Thyroid gland (tissue), 4 donors: ENCODE measurements at places on chromosomes 5 and 9. TPM values are rescaled to one million over a fixed set of nuclear protein-coding genes. Genes with fewer than 3 reads are reported as not detected.

DNA sequence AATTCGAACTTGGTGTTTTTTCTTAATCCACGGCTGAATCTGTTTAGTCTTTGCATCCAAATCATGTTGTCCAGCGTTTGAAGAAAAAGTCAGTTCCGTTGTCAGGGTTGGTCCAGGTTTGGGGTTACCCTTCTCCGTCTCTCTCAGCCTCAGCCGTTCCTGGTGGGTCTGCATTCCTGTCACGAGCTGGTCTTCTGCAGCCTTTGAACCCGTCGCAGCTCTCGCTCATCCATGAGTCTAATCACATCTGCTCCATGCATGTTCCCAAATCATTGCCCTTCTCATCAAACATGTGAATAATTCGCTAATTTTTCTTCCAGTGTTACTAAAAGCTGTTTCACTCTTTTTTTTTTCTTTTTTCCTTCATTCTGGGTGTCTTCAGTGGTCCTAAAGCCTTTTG is 39.0 kb upstream of the EXOC3 start:
- DNase-seq = no peak

GRCh38 chr5:179731791-179732411 is 721 bp upstream of the MAML1 start:
- no peak for DNase-seq

GRCh38 chr5:8864053-8864452 is 681.8 kb downstream of the SEMA5A start:
- DNase-seq = no peak

DNA sequence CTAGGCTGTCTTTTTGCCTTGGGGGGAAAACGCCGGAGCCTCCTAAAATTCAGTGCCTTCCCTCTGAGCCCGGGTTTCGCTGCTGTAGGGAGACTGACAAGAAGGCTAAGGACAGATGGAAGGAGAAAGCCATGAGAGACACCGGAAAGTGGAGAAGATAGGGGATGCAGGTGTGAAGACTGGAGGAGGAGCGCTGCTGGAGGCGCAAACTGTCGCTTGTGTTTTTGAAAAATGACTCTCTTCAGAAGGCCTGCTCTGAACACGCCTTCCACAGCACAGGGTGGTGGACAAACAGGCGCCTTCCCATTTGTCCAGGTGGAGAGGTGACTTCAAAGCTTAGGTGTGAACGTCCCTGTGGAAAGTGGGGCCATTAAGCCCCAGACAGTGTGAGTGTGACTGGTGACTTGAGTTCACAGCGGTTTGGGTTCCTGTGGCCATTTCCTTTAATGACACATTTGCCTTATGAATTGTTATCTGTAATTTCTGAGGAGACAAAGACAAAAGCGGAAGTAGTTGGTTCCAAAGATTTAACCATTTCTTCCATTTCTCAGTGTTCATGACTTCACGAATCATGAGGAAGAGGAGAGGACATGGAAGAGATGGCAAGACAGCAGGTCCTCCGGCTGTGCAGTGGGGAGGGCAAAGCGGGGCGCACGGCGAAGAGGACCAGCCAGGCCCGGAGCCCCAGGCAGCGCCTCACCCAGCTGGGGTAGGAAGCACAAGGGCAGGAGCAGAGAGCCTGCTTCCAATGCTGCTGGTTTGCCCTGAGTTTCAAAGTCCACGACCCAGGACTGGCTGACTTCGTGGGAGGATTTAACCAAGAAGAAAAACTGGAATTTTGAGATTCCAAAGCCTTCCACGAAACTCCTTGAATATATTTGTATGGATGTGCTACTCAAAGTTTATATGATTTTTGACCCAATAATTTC is 27.8 kb upstream of the SEMA4D start:
- no peak for DNase-seq

- DNase-seq = no peak
Observed at GRCh38 chr9:74556685-74557084, 59.5 kb downstream of the RORB start.

DNA sequence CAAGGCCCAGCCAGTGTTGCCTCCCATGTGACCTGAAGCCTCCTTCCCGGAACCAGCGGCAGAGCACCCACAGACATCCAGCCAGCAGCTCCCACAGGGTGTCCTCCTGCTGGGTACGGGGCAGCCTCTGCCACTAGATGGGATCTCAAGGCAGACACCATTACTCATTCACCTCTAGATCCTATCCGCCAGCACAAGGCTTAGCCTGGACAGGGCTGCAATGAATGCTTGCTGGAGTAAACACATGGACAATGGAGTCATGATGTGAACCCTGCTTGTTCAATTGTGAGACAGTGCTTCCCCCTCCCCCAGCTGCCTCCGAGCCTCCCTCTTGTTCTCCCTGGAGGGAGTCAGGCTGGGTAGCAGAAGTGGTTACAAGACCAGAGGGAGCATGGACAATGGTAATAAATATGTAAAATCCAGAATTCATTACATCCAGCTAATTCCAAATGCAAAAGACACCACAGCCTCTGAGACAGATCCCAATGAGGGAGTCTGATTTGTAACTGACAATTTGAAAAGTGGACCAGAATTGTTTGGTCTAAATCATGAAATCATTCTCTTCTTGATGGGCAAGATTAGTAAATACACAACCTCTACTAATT is 132.0 kb downstream of the CRB2 start:
- DNase-seq = no peak

- peak; percentile 75 for DNase-seq
Observed at GRCh38 chr9:113581865-113582697, 118.6 kb downstream of the RGS3 start.

GRCh38 chr5:94745786-94746730 is 127.6 kb downstream of the SLF1 start:
- no peak for DNase-seq

DNA sequence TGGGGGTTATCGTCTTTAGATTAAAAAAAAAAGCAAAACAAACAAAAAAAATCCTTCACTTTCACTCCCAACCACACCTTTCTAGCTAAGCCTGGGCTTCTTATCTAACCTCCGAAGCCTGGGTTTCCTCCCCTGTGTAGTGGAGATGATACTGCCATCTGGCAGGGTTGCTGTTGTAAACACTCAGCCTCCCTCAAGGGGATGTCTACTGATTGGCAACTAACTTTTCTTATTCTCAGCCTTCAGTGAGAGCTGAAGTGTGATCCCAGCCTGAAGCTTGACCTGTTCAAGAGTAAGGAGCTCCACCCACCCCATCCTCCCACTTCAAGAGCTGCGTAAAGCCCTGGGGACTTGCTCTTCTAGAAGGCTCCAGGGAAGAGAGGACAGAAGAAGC is 21.5 kb upstream of the WWC1 start:
- peak; percentile 38 for DNase-seq

DNA sequence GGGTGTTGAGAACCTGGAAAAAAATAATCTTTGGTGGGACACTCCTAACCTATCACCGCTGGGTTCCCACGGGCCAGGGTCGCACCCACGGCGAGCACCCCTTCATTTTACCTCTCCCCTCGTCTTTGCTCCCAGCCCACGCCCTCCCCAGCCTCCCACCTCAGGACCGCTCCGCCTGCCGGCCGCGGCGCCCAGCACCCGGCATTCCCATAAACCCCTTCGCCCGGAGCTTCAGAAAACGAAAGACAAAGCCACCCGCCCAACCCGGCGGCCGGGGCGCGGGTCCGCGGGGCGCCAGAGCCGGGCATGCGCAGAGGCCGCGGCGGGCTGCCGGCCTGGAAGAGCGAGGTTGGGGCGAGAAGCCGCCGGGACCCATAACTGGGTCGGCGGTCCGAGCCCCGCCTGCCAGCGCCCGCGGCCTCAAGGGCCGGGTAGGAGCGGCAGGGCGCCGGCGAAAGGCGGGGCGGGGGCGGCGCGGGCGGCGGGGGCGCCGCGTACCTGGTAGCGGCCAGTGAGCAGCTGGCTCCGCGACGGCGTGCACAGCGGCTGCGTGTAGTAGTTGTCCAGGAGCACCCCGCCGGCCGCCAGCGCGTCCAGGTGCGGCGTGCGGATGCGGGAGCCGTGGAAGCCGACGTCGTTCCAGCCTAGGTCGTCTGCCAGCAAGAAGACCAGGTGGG is 533 bp downstream of the ARSB start:
- peak; percentile 90 for DNase-seq

DNA sequence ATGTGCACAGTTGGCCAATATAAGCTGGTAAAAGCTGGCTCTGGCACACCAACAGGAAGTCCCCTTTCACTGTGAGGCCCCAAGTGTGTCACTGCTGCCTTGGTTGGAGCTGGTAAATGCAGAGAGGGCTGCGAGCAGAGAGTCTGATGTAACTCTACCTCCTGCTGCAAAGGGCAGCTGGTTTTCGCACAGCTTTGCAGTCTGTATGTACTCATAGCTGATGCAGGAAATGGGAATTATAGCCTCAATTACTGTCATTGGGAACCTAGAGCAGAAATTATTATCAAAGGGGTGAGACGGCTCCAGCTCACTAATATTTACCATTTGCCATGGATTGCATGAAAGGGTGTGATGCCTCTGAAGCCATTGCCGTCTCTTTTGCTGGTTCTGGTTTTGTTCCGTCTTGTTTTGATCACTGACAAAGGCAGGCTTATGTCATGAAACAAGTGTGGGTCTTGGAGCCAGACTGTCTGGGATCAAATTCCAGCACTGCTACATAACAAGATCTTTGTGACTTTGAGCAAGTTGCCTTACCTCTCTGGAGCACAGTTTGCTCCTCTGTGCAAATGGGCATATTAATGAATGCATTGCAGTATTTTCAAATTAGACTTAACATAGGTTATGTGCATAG is 124.3 kb upstream of the SLC25A48 start:
- no peak for DNase-seq

GRCh38 chr9:93629920-93630319 is 53.5 kb downstream of the PHF2 start:
- DNase-seq = no peak

GRCh38 chr5:170216257-170216864 is 16.4 kb upstream of the C5orf58 start:
- no peak for DNase-seq

- no peak for DNase-seq
Observed at GRCh38 chr9:85617141-85617670, 124.5 kb downstream of the AGTPBP1 start.

GRCh38 chr5:132136906-132137305 is 63.3 kb downstream of the CSF2 start:
- no peak for DNase-seq

The SELENOP gene
- total RNA-seq = 449 TPM

The S1PR3 gene
- total RNA-seq = 6.4 TPM

The SARDH gene
- 2.2 TPM for total RNA-seq

The PCDHGB4 gene
- total RNA-seq = 10.5 TPM

The APBA1 gene
- total RNA-seq = 4.7 TPM

The HMMR gene
- total RNA-seq = 0.56 TPM

The PPP3R2 gene
- total RNA-seq = not detected
